ENCODE measurements at places on chromosomes 4 and X.

DNA sequence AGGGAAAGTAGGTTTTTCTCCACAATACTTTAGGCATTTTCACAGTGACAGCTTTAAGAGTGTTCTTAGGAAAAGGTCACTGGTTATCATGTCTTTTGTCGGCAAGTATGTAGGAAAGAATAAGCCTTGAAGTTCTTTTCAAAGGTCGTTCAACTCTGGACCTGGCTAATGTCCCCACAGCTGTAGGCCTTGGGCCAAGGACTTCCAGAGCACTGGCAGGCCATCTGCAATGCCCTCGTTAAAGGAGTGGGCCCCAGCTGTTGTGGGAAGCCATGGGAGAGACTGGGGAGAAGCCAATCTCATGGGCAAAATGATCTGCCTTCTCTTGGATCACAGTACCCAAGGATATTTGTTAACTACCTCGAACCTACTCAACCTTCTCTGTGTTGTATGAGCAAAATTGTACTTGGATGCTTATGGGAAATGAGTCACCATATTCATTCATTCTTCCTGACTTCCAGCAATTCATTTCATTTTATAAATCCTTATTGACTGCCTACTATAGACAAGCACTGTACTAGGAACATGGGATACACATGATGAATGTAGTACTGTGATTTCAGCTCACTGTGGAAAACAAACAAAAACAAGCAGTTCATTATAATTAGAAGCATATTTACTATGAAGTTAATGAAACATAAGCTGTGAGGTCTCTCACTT, 141.1 kb upstream of the KIT start:
- no peak for DNase-seq
- H3K36me3 ChIP-seq = no peaks in the 10 kb centered on the region
- no peak overlapping the region for H3K27ac ChIP-seq
- no peaks in the 10 kb centered on the region for H3K4me1 ChIP-seq

DNA sequence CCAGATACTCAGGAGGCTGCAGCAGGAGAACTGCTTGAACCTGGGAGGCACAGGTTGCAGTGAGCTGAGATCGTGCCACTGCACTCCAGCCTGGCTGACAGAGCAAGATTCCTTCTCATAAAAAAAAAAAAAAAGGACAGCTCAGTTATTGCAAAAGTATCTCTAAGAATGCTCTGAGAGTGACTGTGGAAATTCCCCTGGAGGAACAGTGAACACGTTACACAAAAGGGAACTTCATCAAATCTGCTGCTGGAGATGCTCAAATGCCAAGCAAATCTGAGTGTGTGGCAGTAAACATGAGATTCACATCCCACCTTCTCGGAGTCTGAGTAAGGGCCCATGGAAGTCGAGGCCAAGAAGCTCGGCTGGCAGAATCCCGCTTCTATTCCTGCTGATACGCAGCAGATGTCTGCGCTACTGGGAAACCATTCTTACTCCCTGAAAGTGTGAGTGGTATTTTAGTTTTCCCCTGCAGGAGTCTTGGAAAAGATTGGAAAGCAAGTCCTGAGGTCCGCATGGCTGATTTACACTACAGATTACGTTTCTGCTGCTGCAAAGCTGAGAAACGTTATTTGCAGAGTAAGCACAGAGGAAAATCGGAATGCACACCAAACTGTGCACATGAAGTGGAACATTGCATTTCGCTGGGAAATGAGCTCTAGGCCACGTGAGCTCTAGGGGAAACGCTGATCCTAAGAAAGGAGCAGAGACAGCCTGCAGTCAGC, 162.9 kb downstream of the NSUN7 start:
- no peak overlapping the region for H3K4me3 ChIP-seq
- DNase-seq = no peak
- no peaks in the 10 kb centered on the region for H3K36me3 ChIP-seq
- H3K4me1 ChIP-seq = peaks cover 3% of the 10 kb centered on the region

DNA sequence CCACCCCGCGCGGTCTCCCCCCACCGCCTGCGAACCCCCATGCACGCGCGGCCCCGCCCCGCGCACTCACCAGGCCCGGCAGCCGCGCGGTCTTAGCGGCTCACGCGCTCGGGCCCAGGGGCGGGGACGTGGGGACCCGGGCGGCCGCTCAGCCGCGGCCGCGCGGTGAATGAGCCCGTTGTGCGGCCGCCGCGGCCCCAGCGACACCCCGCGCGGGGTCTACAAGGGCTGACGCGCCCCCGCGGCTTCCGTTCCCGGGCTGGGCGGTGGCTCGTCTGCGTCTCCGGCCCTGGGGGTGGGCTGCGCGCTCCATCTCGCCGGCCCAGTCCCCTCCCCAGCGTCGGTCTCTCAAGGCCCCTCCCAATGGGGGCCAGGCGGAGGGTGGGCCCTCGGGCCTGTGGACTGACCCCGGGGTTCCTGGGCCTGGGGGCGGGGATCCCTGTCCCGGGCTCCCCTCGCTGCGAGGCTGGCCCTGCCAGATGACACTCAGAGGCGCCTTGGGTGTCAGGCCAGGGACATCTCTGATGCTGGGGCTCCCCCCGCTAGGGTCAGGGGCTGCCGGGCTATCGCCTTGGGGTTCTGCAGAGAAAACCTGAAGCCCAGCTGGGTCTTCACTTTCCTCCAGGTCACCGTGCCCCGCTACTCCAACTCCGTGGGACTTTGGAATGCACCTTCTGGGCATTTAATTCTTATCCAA, 4.3 kb upstream of the SLC26A1 start:
- H3K4me3 ChIP-seq = peak overlapping the region; percentile 5
- H3K27me3 ChIP-seq = no peaks in the 10 kb centered on the region
- no peaks in the 10 kb centered on the region for H3K4me1 ChIP-seq
- no peak for DNase-seq
- no peak overlapping the region for H3K27ac ChIP-seq

DNA sequence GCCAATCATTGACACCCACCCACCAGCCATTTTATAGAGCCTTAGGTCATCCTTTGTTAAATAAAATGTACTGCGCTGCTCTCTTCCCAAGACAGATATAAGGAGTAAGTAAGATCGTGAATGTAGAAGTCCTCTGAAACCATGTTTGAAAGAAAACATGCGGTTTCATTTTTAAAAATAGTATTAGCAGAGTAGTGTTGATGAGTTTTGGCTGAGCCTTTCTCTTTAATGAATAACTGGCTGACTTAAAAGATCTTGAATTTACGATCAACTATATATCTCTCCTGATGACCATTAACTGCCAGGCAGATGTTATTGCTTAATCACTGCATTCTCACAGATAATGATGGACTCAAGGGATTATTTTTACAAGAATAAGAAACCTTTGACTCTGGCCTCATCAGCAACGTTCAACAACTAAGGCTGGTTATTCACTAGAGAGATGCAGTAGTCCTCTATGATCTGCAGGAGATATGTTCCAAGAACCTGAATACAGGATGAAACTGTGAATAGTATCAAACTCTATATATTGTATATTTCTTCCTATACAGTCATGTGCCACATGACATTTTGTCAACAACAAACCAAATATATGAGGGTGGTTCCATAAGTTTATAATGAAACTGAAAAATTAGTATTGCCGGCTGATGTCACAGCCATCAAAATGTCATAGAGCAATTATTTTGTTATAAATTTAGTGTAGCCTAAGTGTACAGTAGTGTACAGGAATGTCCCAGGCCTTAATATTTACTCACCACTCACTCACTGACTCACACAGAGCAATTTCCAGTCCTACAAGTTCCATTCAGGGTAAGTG, 80.8 kb downstream of the FAM13A start:
- no peaks in the 10 kb centered on the region for H3K36me3 ChIP-seq
- no peak for DNase-seq
- no peak overlapping the region for H3K4me3 ChIP-seq
- no peak overlapping the region for H3K27ac ChIP-seq
- H3K4me1 ChIP-seq = no peaks in the 10 kb centered on the region

DNA sequence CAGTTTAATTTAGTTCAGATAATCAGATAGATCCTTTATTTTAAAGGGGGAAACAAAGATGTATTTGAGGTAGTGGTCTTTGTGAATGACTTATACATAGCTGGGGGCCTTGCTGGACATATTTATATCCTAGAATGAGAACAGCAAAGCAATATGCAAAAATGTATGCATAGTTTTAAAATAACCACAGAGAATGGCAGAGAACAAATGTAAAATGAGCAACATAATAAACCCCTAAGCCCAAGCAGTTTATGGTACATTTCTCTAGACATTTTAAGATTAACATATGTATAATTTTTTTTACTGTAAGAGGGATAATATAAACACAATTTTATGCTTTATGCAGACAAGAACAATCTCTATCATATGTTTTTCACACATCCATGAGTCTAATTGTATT, 434.2 kb upstream of the SMIM31 start:
- H3K27me3 ChIP-seq = no peaks in the 10 kb centered on the region
- H3K4me3 ChIP-seq = no peak overlapping the region

Data from aorta (tissue), 5 donors.